ENCODE measurements at places on chromosomes 3 and 15. TPM values are rescaled to one million over a fixed set of nuclear protein-coding genes. Genes with fewer than 3 reads are reported as not detected.

SLC12A1 gene
- not detected for total RNA-seq

DUOXA2 gene
- not detected for total RNA-seq

HYKK gene
- 5.8 TPM for total RNA-seq

CRABP1 gene
- 2.1 TPM for total RNA-seq

LMAN1L gene
- total RNA-seq = not detected

PRSS50 gene
- total RNA-seq = not detected

PTPRG gene
- 2.8 TPM for total RNA-seq

PTX3 gene
- total RNA-seq = 1.2 TPM

ACTRT3 gene
- total RNA-seq = 2.5 TPM

LRTM1 gene
- total RNA-seq = not detected

TEX55 gene
- total RNA-seq = not detected

PAK6 gene
- total RNA-seq = 0.15 TPM

HDC gene
- not detected for total RNA-seq

LHFPL4 gene
- 0.12 TPM for total RNA-seq

GOLGA6L7 gene
- total RNA-seq = not detected

FILIP1L gene
- total RNA-seq = 0.03 TPM

SERINC4 gene
- total RNA-seq = 0.08 TPM

THAP10 gene
- 6.4 TPM for total RNA-seq

PLOD2 gene
- total RNA-seq = 98.2 TPM

SOX14 gene
- not detected for total RNA-seq

SYNPR gene
- not detected for total RNA-seq

ZNF609 gene
- total RNA-seq = 22.6 TPM

MAP6D1 gene
- 6.9 TPM for total RNA-seq
